ENCODE measurements at places on chromosomes 12 and 14.
A peak's percentile ranks its signal among the peaks of the same experiment; 100 is the strongest.

DNA sequence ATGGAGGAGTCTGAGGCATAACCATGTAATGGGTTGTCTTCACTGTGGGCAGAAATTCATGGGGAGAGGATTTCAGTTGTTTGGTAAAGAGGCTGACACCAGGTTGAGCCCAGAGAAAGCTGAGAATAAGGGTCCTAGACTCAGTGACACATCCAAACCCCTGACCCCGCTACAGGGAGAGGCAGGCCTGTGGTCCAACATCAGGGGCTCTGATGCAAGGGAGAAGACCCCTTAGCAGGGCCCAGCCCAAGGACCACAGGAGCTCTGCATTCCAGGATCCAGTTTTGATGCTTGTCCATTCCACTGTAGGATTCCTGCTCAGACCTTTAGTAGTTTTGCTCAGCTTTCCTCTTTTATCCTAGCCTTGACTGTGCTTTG, 15.5 kb downstream of the GPR68 start:
- DNase-seq = no peak

DNA sequence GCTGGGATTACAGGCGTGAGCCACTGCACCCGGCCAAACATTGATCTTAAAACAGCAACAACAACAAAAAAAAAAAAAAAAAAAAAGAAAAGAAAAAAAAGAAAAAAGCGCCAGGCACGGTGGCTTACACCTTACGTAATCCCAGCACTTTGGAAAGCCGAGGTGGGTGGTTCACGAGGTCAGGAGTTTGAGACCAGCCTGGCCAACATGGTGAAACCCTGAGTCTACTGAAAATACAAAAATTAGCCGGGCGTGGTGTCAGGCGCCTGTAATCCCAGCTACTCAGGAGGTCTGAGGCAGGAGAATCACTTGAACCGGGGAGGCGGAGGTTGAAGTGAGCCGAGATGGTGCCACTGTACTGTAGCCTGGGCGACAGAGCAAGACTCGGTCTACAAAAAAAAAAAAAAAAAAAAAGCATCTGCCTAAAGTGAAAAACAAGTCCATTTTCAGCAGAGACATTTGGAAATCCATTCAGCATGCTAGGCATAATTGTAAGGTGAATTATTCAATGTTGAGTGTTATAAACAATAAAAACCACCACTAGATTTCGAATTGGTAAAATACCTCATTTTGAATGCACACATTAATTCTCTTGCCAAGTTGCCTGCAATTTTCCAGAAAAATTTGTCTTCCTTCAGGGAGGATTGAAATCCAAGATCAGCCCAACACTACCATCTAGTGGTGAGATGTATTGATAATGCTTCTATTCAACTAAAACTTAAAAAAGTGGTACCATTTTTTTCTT, 8.0 kb upstream of the CERS5 start:
- no peak for DNase-seq

DNA sequence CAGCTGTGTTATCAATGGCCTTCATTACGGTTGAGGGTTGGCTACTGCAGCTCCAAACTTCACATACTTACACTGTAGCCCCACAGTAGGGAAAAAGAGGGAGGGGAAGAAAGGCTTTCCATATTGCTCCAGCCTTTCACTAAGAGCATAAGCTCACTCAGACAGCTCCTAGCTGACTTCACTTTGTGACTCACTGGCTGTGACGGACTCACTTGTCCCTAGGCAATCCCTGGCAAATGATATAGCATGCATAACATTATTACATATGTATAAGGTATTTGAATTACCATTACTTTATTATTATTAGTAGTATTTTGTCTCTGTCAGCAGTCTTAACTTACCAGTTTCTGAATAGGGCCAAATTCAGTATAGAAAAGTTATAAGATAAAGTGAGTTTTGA, 350.7 kb downstream of the RMST start:
- DNase-seq = no peak

DNA sequence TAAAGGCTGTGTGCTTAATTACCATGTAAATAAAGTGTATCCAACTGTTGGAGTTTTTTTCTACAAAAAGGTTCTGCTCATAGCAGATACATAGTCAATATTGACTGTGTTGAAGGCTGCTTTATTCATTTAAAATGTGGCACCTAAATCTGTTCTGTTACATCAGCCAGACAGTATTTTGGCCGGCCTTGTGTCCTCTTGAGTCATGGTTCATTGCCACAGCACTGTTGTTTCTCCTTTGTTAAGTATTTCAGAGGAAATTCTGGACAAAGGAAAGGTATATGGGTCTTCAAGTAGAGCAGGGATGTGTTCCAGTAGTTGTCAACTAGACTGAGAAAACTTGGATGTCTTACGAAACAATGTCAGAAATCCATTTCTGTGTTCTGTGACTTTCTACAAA, 95.5 kb downstream of the SLC38A6 start:
- DNase-seq = no peak

GRCh38 chr14:106691601-106692291, 1165.4 kb downstream of the TMEM121 start:
- peak; percentile 25 for DNase-seq

All from WERI-Rb-1 (cell line).